Stimulated activated CD4-positive, alpha-beta T cell treated with anti-CD3 and anti-CD28 coated beads, Interleukin-2, amount 100 ng/mL, for 48 hours (primary cell): ENCODE measurements at places on chromosomes 2 and 18.

DNA sequence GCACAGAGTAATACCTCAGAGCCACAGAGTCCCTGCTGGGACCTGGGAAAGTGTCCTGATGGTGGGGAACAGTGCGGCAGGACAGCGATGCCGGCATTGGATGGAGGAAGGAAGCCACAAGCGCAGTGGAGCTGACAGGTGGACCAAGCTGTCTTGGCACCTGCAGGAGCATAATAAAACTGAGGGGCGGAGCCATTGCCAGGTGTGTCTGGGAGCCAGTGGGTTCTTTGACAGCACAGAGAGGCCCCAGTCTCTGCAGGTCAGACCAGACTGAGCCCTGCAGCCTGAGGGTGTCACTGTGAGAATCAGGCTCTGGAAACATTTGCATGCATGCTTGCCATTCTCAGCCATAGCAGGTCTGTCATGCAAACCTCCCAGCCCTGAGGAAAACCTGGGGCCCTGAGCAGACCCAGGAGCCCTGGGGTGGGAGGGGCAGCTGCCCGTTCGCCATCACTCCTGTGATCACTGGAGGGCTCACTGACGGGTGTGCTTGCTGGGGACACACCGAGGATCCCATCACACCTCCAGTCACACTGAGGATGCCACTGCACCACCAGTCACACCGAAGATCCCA is 210.5 kb upstream of the HDAC4 start:
- DNase-seq = no peak

DNA sequence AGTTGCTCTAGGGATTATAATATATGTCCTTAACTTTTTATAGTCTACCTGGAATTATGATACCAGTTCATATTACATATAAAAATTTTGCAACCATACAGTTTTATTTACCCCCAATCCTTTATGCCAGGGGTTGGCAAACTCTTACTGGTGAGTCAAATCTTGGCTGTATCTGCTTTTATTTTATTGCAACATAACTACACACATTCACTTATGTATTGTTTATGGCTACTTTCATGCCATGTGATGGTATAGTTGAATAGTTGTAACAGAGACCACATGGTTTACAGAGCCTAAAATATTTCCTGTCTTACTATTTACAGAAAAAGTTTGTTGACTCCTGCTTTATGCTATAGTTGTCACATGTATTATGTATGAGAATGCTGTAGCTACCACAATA is 25.8 kb upstream of the DLX2 start:
- DNase-seq = no peak

DNA sequence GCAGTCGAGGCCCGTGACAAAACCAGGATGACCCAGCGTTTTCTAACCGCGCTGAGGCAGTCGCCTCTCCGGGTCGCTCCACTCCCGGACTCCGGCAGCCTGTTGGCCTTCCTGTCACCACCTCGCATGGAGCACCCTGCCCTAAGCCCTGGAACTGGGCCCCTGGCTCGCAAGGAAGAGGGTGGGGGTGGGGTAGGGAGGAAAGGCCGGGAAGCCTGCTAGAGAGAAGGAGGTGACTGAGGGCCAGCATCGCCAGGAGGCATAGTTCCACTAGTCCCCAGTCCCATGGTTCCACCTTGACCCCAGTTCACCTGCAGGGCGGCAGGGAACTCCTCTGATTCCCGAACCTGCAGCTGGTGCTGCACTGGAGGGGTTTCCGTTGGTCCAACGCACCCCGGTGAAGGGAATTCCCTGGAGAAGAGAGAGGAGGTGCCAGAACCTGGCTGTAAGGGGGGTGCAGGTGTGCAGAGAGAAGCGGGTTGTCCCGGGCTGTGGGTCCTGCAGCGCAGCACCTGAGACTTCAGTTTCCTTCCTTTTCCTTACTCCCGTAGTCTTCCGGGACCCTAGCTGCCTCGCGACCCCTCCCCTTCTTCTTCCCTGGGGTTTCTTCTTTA is 11.8 kb upstream of the EN1 start:
- no peak for DNase-seq

- DNase-seq = no peak
Observed at GRCh38 chr2:3647831-3648651, 10.0 kb upstream of the ALLC start.

- DNase-seq = no peak
Observed at GRCh38 chr2:156800065-156800653, 364.0 kb downstream of the GPD2 start.
